Neural cell (in vitro differentiated cells): ENCODE measurements at places on chromosomes 1 and 21. TPM values are rescaled to one million over a fixed set of nuclear protein-coding genes. Genes with fewer than 3 reads are reported as not detected.

Gene TMEM201
- 7.3 and 9.2 TPM in 2 replicates for polyA plus RNA-seq

Gene PLA2G2F
- not detected in 2 replicates for polyA plus RNA-seq

Gene SPRR2B
- not detected in 2 replicates for polyA plus RNA-seq

Gene HPCA
- polyA plus RNA-seq, result 1.9 TPM in 1 of 2 replicates, not detected in the other

Gene ESPN
- not detected in 2 replicates for polyA plus RNA-seq

Gene AMPD2
- 104 and 111 TPM in 2 replicates for polyA plus RNA-seq
